ENCODE measurements at places on chromosomes 6 and 20.

DNA sequence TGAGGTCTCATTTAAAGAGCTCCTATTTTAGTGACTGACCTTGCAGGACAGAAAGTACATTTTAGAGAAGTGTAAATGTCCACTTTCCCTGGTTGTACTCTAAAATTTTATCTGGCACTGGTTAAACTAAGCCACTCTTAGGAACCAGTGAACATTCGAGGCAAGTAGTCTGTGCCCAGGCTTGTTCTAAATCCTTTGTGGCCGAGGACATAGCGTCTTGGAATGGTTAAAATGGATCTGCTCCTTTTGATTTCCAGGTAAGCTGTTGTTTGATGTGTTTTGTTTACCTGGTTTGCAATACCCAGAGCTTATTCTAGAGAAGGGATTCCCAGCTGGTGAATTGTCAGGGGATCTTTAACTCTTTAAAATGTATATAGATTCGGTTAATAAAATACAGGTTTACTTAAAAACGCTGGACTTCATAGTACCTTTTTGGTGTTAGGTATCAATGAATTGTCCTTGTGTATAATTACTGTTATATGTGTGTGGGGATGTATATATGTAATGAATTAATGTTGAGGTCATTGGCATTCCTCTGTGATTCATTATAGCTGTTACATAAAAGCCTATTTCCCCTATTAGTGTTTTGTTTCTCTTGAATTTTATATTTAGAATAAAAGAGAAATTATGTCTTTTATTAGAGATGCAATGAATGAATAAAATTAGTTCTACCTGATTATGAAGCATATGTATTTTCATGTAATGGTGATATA, 15.8 kb downstream of the SNX9 start:
- no peak for DNase-seq

GRCh38 chr20:38649275-38649891, 47.8 kb downstream of the ARHGAP40 start:
- DNase-seq = no peak

DNA sequence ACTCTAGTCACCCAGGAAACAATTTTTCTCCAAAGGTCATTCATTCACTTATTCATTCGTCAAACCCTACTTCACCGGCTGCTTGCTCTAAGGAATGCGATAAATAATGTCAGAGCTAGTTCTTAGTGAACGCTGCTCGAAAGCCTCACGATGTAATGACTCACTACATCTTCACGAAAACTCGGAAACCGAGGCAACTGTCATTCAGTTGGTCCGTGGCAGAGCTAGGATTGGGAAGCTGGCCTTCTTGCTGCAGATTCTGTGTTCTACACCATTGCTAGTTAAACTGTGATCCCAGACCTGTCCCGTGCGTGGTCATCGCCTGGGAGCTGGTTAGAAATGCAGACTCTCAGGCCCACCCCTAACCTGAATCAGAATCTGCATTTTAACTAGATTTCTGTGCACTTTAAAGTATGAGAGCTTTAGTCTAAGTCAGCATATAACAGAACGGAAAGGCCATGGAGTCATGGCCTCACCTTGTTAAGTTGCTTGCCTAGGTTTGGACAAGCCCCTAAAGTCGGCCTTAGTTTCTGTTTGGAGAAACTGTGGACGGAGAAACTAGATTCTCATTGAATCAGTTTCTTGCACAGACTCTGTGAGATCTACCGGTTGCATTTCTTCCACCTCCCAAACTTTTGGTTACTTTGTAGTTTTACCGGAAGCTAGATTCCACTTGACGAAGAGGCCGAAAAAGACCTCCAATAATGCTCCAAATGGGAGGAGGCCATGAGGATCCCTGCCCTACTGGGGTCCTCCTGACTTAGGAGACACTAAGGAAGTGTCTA, 651 bp upstream of the CCND3 start:
- peak; percentile 50 for DNase-seq

DNA sequence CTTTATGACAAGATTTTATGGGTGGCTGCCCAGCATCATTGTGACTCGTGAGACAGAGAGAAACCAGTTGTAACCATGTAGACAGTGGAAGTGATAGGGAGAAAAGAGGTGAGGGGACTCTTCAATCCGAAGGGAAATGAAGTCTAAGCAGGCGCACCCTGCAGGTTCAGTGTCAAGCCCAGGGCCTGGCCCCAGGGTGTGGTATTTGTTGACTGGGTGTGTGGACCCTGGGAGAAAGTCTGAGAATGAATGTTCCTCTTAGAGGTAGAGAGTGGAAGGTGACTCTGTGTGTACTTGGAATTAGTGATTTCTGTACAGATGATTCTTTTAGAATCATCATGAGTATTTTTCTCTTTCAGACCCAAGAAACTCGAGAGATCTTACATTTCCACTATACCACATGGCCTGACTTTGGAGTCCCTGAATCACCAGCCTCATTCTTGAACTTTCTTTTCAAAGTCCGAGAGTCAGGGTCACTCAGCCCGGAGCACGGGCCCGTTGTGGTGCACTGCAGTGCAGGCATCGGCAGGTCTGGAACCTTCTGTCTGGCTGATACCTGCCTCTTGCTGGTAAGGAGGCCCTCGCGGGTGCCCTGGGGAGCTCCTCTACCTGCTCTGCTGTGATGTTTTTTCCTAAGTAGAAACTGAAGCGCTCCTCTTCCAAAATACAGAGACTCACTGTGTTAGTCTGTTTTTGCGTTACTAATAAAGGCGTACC, 68.0 kb downstream of the PTPN1 start:
- DNase-seq = no peak

- no peak for DNase-seq
These were observed 128.8 kb downstream of the PHACTR1 start for GRCh38 chr6:12845224-12846004.
